Activated CD4-positive, alpha-beta memory T cell treated with anti-CD3 and anti-CD28 coated beads, Interleukin-2, amount 10 ng/mL, durations not matched to agents 7 days and 5 days (primary cell): ENCODE measurements at places on chromosomes 12 and 14. TPM values are rescaled to one million over a fixed set of nuclear protein-coding genes. Genes with fewer than 3 reads are reported as not detected.

GRCh38 chr12:19925841-19926240 is 442.5 kb upstream of the PDE3A start:
- H3K4me1 ChIP-seq = no peaks in the 10 kb centered on the region
- no peak for DNase-seq
- H3K4me3 ChIP-seq = no peak overlapping the region
- H3K27me3 ChIP-seq = peaks cover 8% of the 10 kb centered on the region
- H3K36me3 ChIP-seq = no peaks in the 10 kb centered on the region

- no peak overlapping the region for H3K4me3 ChIP-seq
- no peaks in the 10 kb centered on the region for H3K27me3 ChIP-seq
- peaks cover 41% of the 10 kb centered on the region for H3K4me1 ChIP-seq
- DNase-seq = no peak
- H3K27ac ChIP-seq = peak overlapping the region; percentile 42
Observed at GRCh38 chr12:96225044-96225855, 31.1 kb downstream of the ELK3 start.

- no peak overlapping the region for H3K4me3 ChIP-seq
- H3K4me1 ChIP-seq = no peaks in the 10 kb centered on the region
- no peak overlapping the region for H3K27ac ChIP-seq
- peaks cover 33% of the 10 kb centered on the region for H3K27me3 ChIP-seq
- no peak for DNase-seq
Observed at GRCh38 chr14:52058341-52058740, 10.5 kb downstream of the NID2 start.

DNA sequence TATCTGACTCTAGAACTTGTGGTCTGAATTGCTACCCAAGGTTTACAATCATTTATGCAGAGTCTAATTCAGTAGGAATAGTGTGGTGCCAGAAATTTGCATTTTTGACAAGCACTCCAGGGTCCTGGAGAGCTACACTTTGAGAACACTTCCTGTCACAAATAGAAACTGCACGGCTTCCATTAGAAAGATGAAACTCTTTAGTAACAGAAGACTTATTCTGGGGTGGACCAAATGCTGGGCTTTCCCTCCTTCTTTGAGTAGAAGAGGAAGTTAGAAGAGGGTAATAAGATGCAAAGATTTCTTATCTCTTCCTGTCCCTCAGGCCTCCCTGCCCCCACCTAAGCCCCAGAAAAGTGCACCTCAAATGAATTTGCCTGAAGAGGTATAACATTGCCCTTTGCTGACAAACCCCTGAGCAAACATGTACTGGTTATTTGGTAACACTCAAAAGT is 28.4 kb downstream of the DGLUCY start:
- H3K27me3 ChIP-seq = no peaks in the 10 kb centered on the region
- peaks cover 71% of the 10 kb centered on the region for H3K36me3 ChIP-seq
- peaks cover 88% of the 10 kb centered on the region for H3K4me1 ChIP-seq
- peak overlapping the region; percentile 86 for H3K27ac ChIP-seq
- DNase-seq = peak; percentile 53

Gene PTPN6
- total RNA-seq = 299 TPM

Gene KICS2
- total RNA-seq = 9.6 TPM

Gene SYNDIG1L
- not detected for total RNA-seq

Gene YEATS4
- total RNA-seq = 43.0 TPM

Gene AQP2
- not detected for total RNA-seq
